NCI-H526 treated with DMSO at 0.1 percent for 48 hours (cell line): ENCODE measurements at places on chromosomes 1 and 21.
A peak's percentile ranks its signal among the peaks of the same experiment; 100 is the strongest.

GRCh38 chr1:162347281-162347680 is 29.4 kb downstream of the SPATA46 start:
- DNase-seq, result no peak

DNA sequence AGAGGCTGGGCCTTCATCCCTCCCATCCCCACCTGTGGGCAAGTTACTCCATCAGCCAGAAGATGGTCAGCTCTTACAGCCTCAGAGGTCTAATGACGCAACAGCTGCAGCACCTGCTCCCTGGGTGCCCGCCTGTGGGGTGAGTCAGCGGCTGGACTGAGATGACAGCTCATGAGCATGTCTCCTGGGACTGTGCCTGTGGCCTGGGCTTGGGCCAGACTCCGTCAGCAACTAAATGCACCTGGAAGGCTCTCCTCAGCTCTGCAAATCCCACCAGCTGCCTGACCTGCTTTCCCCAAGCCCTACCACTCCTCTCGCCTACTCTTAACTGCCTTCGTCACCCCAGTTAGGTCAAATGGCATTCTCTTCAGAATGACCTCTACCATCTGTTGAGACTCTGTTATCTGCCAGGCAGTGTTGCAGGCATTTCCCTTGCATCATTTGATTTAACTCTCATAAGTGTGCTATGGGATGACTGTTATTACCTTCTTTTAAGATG is 47.7 kb downstream of the ETS2 start:
- no peak for DNase-seq

DNA sequence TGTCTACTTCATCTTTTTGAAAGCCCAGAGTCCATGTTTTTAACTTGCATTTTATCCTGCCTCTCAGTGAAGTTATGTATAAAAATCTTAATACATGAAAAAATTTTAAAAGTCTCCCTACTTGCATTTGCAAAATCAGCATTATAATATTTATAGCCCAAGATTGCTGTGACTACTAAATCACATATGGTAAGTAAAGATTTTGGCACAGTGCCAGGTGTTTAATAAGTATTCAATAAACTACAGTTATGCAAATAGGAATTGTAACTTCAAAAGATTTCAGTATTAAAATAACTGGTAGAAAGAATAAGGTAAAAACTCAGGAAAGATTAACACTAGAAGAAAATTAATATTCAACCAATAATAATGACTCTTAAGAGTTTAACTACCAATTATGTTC is 641.7 kb downstream of the LRRIQ3 start:
- no peak for DNase-seq

- no peak for DNase-seq
These were observed 9.1 kb downstream of the INAVA start for GRCh38 chr1:200903793-200904192.

DNA sequence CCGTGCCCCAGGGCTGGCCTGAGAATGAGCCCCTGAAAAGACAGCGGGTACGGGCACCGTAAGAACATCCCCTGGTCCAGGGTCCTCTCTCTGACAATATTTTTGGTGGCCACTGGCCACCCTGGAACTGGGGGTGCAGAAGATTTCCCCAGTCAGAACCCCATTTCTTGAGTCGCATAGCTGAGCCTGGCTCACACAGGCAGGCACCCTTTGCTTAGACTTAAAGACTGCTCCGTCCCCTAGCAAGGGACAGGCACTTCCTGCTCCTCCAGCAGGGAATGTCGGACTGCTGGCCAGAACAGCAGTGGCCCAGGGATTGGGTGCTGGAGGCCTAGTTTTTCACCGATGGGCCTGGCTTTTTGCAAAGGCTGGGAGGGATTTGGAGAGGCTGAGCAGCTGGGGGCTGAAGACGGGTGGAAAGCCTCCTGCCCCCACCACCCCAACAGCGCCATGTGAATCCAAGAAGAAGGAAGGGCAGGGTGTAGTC is 4.3 kb downstream of the OLIG2 start:
- no peak for DNase-seq

- DNase-seq, result peak; percentile 77
These were observed 631 bp downstream of the LRIF1 start for GRCh38 chr1:110962892-110963690.

- no peak for DNase-seq
These were observed 383.0 kb upstream of the NFIA start for GRCh38 chr1:60699325-60699724.

DNA sequence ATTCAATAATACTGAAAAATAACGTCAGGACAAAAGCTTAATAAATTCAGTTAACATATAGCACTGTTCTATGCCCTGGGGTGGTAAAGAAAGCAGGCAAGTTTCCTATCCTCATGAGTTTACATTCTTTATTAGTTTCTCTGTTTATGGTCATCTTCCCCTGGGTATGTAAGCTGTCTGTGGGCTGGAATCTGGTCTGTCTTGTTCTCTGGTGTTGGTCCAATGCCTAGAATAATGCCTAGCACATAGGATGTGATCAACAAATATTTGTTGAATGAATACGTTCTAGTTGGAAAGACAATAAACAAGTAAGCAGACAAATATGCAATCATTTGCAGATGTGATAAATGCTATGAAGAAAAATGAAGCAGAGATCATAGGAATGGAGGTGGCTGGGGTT is 7.2 kb upstream of the IGSF3 start:
- DNase-seq, result no peak

DNA sequence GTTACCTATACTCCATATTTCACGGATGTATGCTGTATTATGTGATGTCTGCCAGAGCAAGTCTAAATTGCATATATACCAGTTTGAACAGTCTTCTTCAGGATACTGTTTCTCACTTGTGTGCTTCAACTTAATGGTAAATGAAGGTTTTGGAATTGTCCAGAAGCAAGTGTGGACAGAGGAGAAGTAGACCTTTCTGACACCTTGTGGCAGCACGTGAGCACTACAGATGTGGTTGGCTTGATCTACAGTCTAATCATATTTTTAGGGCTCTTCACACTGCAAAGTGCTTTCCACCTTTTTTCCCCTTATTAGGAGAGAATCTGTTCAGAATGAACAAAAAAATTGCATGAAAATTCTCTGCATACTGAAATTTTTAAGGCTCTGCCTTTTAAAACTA is 10.9 kb downstream of the MORC3 start:
- peak; percentile 42 for DNase-seq

- DNase-seq, result no peak
These were observed 187.0 kb downstream of the TPR start for GRCh38 chr1:186188004-186188539.

GRCh38 chr1:83581747-83582146 is 417.2 kb downstream of the TTLL7 start:
- no peak for DNase-seq

DNA sequence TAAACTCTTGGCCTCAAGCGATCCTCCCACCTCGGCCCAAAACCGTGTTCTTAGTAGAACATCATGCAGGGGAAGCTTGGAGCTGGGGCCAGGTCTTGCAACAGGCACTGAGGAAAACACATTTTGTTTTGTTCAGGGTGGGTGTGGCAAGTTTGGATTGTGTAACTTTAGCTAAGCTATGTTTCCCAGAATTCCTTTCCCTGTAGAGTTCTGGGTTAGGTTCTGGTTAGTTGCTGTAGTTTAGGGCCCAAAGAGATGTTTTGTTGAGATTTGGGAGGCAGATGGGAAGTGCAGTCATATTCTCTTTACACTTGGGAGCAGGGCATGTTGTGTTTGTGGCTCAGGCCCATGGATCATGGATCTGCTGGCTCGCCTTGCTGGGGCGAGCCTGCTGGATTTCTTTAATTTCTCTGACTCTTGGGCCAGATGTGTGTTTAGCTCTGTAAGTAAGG is 24.0 kb downstream of the PLA2G5 start:
- DNase-seq, result no peak

DNA sequence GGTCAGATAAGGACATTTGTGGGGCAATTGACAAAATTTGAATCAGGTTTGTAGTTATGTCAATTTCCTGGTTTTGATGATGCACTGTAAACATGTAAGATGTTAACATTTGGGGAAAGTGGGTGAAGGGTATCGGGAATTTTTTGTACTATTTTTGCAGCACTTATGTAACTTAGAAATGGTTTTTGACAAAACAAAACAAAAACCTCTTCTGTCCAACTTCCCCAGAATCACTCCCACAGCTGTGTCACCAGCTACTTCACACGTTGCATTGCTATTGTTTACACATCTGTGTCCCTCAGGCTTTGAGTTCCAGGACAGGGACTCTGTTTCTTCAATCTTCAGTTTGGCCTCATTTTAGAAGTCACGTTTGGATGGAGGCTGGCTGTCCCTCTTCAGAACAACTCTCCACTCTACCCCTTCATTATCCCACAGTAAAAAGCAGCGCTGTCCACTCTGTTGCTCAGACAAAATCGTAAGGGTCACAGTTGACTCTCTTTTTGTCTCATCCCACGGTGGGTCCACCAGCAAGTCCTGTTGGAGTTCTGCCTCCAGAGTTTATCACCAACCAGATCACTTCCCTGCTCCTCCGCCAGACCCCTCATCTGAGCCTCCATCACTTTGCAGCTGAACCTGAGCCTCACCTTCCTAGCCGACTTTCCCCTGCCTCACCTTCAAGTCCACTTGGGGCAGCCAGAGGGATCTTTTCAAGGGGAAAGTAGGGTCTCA is 63.2 kb downstream of the NENF start:
- no peak for DNase-seq

GRCh38 chr1:7159116-7159781 is 374.0 kb downstream of the CAMTA1 start:
- DNase-seq, result no peak

DNA sequence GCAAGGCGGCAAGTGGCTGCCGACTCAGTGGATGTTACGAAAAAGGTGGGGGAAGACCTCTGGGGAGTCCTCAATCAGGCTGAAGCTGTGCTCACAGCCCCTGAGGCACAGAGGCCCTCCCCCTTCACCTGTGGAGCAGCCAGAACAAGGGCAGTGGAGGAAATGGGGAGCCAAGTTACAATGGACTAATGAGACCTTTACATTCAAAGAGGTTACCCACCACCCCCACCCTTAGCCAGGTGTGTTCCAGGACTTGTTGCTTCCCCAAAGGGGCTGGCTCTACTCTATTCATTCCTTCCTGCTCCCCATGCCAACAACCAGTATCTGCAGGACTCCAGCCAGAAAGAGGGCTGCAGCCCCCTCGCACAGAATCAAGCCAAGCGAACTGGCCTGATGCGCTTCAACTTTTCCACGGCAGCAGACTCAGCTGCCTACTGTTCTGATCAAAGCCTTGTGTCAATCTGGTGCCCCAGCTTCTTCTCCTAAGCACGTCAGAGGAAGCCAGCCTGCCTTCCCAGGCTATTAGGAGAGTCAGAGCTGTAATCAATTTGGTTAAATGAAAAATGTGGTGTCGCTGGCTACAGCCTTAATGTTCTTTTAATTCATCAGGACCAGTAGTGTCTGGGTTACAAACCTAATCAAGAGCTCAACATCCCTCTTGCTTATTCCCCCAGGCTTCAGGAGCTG is 1.8 kb upstream of the SYT2 start:
- DNase-seq, result no peak

DNA sequence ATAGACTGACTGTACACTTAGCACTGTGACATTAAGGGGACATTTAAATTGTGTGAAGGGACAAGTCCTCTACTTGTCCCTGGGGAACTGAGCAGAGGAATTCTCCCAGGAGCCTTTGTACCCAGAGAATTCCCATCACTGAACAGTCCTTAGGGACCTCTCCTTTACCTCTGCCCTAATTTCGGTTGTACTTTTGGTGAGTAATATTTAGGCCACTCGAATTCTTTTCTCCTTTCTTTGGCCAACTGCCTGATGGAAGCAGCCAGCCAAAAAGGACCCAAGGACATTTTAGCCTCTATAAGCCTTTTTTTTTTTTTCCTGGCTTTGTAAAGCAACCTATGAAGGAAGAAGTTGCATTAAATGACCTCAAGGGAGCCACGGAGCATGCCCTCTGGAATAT is 71.5 kb downstream of the NR5A2 start:
- DNase-seq, result no peak

DNA sequence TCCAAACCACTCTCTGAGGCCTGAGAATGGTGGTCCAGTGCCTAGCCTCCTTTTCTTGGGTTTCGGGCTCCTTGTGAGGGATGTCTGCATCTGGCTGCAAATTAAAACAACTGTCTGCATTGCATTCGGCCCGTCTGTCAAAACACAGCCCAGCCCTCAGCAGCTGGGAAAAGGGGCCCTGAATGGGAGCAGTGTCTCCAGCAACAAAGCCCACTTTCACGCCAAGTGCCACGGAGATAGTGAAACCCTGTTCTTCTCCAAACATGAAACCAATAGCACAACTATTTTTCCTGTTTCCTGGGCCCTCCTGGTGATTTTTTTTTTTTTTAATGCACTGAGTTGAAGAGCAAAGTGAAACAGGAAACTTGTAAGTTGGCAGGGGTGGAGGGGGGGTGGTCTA is 138.4 kb downstream of the PLXNA2 start:
- no peak for DNase-seq

- no peak for DNase-seq
These were observed 11.5 kb upstream of the HCRTR1 start for GRCh38 chr1:31605908-31606427.

DNA sequence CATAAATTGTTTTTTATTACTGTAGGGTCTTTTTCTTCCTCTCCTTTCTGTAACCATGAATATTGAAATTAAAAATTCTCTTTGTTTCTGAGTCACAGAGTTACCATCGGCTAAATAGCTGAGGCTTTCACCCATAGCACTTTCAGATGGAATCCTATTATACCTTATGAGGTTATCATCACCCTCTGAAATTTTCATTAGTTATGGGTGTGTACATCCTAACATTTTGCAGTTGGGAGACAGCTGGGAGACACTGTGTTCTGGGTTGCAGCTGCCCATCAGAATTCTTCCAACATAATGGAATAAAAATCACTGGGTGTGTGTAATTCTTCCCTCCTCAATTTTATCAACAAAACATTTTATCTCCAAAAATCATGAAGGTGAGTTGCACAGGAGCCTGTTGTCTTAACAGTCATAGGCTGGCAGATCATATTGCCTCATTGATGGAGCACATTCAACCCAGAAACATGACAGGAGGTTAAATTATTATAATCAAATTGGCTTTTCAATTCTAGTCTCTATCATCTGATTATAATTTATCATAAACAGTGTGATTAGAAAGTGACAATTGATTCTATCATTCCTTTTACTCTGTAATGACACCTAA is 17.4 kb downstream of the CYYR1 start:
- DNase-seq, result no peak

DNA sequence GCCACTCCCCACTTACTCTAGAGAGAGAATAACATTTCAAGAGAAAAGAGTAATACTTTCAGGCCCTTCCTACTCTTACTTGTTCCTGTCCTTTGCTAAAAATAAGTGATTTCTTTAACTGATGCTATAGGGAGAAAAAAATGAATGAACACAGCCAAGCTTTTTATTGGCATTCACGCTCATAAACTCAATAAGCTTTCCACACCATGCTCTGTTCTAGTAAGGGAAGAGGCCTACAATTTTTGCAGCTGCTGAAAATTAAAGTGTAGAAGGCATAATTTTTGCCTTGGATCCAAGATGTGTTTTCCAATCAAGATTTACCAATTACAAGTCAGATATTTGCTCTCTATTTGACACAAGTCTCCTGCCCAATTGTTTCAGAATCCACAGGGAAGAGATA is 188.1 kb upstream of the RGS18 start:
- DNase-seq, result no peak

DNA sequence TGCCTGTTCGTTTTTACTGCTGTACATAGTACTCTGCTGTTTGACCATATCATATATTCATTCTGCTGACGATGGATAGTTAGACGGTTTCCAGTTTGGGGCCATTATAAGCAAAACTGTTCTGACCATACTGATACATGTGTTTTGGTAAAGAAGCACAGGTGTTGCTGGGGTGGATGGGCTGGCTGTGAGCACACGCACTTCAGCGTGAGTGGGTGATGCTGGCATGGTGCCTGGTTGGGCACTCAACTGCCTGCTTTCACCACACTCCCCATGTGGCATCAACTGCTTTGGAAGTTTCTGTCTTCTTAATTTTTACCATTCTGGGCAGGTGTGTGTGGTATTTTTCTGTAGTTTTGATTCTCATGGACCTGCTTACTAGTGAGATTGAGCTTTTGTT is 37.3 kb downstream of the ADARB1 start:
- no peak for DNase-seq
